ENCODE measurements at places on chromosomes 6 and 20.

GRCh38 chr6:130296854-130297253, 69.0 kb upstream of the TMEM200A start:
- DNase-seq, result no peak

- DNase-seq, result no peak
Observed at GRCh38 chr20:48658505-48658904, 169.3 kb downstream of the PREX1 start.

- no peak for DNase-seq
Observed at GRCh38 chr6:159217595-159218275, 48.5 kb downstream of the FNDC1 start.

DNA sequence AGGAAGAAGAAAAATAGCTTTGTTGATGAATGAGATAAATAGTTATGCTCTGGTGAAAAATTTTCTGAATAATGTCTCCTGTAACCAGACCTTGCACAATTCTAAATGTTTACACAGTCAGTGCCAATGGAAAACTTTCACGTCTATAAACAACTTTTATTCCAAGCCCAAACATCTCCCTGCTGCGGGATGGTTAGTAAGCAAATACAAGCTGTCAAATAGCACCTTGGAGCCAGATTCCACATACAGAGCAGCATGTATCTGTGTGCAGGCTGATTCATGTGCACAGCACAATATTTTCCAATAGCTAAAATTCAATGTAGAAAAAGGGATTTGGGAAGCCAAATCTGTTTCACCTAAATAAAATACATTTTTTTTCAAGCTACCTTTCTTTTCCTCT, 813.3 kb downstream of the HACE1 start:
- no peak for DNase-seq

DNA sequence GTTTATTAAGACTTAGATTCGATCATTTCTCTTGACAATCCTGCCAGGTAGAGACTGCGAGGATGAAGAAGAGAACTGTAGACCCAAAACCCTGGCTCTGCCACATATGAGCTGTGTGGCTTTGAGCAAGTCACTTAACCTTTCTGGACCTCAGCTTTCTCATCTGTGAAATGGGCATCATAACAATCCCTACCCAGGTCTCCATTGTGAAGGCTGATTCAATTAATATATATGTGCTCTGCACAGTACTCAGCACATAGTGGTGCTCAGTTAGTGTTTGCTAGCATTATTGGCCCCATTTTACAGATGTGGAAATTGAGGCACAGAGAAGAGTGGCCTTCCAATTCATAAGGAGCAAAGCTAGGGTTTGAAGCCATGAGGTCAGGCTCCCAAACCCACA, 7.9 kb downstream of the XKR7 start:
- DNase-seq, result no peak

GRCh38 chr6:47563162-47563561, 85.6 kb downstream of the CD2AP start:
- DNase-seq, result no peak

DNA sequence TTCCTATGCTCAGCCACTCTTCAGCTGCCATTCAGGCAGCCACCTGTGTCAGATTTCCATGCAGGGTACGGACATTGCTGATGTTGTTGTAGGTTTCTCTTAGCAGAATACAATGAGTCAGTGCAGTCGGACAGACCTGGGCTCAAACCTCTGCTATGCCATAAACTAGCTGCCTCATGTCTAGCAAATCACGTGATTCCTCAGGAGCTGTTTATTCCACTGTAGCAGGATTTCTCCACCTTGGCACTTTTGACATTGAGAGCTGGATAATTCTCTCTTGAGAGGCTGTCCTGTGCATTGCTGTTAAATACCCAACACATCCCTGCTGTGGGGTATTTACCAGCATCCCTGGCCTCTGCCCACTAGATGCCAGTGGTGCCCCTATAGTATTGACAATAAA, 413.8 kb upstream of the CDH4 start:
- no peak for DNase-seq

- no peak for DNase-seq
Observed at GRCh38 chr6:157954150-157955117, 27.2 kb upstream of the SYNJ2 start.

- DNase-seq, result no peak
Observed at GRCh38 chr6:47231151-47231550, 78.6 kb downstream of the TNFRSF21 start.

GRCh38 chr6:1832844-1833787, 223.4 kb downstream of the FOXC1 start:
- DNase-seq, result no peak

DNA sequence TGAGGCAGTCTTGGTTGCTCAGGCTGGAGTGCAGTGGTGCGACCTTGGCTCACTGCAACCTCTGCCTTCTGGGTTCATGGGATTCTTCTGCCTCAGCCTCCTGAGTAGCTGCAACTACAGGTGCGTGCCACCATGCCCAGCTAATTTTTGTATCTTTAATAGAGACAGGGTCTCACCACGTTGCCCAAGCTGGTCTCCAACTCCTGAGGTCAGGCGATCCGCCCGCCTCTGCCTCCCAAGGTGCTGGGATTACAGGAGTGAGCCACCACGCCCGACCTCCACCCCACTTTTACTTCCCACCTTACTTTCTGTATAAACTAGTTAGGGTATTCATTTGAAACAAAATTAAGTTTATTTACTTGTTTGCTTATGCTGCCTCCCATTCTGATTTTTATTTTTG, 86.5 kb downstream of the NCOA3 start:
- no peak for DNase-seq

DNA sequence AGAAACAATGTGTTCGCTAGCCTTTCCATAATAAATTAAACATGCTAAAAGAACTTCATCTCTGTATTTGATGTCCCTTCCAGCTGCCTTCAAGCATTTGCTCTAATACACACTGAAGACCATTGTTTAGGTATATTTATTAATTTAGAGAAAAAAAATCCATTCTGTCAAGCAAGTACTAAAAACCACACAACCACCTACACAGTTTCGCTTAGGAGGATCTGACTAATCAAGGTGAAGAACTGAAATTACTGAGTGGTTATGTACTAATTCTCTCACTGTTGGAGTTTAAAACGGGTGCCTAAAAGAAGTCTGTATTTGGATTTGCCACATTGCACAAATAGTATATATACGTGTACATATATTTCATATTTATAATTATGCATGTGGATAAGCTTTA, 58.9 kb downstream of the GMDS start:
- no peak for DNase-seq

DNA sequence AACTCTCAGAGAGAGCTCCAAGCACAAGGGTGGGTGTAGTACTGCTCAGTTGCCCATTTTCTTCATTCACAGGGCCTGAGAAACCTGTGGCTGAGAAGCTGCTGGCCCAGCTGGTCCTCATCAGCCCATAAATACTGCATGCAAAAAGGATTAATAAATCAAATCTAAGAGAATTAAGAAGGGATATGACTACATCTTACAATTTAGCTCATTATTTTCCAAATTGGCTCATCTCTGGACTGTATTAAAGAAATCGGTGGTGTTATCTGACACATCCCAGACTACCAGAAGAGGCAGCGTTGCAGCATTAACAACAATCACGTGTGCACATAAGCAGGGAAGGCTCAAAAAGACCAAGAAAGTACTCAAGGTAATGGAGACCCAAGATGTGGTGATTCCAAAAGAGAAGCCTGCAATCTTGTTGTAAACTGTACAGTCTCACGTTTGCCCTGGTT, 90.7 kb downstream of the CD24 start:
- DNase-seq, result no peak

DNA sequence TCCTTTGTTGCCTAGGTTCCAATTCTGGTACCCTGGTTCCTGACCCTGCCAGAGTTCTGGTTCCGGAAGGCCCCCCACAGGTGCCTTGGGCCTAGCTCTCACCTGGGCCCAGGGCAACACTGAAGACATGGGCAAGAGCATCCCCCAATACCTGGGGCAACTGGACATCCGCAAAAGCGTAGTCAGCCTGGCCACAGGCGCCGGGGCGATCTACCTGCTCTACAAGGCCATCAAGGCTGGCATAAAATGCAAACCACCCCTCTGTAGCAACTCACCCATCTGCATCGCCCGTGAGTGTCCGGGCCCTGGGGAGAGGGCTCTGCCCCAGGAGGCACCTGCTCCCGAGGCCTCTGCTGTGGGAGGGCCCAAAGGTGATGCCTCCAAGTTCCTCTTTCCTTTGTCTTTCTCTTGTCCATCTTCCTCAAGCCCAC, at the start of gene ARMC12:
Gene ARMC12, plus strand, starts transcription at position 51 of the 431 bp plus-strand sequence. Its CDS starts 77 bp downstream, at position 128.
- no peak for DNase-seq

GRCh38 chr20:24698706-24699206, 229.3 kb downstream of the SYNDIG1 start:
- no peak for DNase-seq

GRCh38 chr6:144143878-144144277, 6.4 kb upstream of the STX11 start:
- no peak for DNase-seq

DNA sequence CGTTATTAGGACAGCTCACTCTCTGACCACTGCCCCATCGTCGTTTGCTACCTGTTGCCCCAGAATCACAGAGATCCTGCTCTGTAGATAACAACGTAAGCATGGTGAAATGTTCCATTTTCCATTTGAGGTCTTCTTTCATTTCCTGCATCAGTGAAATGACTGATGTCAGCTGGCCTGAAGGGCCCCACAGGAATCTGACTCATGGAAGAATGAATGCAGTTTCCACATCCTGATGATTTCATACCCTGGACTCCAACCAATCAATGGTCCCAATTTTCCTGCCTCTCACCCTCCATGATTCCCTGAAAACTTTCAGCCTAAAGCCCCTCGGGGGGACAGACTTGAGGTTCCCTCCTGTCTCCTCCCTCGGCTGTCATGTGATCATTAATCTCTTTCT, 394.4 kb upstream of the CDH4 start:
- DNase-seq, result no peak

GRCh38 chr20:6683021-6683977, 84.2 kb upstream of the BMP2 start:
- DNase-seq, result no peak

DNA sequence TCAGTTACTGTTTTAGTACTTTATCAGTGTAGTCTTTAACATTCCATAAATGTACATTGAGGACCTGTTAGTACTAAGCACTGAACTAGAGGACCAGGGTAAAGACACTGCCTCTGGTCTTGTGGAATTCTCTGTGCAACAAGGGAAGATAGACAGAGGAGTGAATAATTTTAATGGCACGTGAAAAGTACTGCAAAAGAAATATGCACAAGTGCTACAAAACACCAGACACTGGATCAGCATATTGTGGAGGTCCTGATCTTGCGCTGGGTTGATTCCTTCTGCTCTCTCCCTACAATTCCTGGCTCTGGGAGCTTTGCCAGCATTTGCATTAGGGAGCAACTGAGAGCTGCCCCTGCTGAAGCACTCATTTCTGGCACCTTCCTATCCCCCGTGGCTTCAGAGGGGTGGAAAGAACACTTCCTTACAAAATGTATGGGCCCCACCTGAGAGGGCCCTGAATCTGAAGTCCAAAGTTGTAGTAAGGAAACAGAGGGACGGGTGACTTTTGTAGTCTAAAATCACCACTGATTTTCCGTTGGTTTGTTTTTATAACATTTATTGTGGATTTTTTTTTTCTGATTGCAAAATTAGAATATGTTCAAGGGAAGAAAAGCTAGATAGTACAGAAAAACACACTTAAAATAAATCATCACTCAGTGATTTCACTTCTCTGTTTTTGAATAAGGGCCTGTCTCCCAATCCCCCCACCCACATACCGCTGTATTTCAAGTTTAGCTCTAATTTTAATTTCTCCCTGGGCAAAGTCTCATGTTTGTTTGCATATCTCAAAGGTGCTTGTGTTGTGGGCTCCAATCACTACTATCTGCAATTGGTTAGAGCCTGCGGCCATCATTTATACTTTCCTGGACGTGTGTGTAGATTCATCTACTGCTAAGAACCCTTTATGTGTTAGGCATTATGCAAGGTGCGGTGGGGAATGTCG, 4.9 kb downstream of the PKIG start:
- no peak for DNase-seq

DNA sequence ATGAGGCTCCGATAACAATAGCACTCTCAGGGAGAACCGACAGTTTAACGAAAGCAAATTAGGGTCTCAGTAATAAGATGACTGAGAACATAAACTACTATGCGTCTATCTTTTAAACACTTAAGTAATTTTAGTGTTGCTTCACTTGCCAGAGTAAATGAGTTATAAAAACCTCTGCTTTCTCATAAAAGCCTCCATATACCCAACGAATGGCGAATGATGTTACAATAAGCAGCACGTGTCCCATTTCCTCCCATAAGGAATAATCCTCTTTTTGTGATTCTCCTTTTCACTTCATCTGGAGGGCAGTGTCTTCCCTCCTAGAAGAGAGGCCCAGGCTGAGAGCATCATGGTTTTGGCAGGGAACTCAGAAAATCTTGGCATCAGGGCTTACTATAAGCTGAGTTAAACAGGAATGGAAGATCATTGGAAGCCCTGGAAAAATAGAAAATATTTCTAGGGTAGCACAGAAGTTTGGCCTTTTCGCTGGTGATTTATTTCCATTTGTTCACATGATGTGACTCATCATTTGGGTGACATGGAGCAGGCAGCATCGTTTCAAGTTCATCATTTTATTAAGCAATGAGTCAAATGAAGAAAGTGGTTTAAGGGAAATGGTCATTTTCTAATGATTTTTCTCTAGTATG, 255.4 kb downstream of the ATXN1 start:
- DNase-seq, result no peak

Data from activated effector memory CD4-positive, alpha-beta T cell treated with Interleukin-2 at 50 U/mL for 16 hours (primary cell).